ENCODE measurements at places on chromosomes 5 and 9. TPM values are rescaled to one million over a fixed set of nuclear protein-coding genes. Genes with fewer than 3 reads are reported as not detected.

DNA sequence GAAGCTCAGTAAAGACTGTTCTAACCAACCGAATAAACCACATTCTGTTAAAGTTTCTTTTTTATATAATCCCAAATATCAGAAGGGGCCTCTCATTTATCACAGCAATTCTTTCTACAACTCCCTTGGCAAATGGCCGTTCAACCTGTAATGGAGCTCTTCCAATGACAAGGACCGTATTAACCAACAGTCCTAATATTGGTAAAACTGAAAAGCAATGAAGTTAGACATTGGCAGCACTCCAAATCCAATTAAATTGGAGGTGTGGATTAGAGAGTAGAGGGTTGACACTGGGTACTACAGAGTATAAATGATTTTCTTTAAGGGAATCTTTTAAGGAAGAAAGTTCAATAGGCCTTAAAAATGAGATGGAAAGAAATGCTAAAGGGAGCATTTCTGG is 842 bp downstream of the TMED7 start:
- no peak for DNase-seq

DNA sequence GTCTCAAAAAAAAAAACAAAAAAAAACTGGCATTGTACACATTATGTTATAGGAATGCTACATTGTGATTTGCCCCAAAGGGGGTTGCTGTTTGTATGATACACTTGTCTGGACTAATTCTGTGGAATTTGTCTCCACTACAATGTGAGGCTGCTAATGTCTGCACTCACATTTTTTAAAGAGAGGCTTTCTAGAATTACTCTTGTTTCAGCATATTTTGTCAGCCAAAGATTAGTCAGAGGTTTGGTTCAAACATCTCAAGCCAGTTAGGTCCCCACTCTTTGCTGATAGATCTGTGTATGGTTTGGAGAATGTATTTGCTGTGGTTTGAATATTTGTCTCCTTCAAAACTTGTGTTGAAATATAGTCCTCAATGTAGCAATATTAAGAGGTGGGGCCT is 59.3 kb upstream of the ZNF169 start:
- DNase-seq = no peak

DNA sequence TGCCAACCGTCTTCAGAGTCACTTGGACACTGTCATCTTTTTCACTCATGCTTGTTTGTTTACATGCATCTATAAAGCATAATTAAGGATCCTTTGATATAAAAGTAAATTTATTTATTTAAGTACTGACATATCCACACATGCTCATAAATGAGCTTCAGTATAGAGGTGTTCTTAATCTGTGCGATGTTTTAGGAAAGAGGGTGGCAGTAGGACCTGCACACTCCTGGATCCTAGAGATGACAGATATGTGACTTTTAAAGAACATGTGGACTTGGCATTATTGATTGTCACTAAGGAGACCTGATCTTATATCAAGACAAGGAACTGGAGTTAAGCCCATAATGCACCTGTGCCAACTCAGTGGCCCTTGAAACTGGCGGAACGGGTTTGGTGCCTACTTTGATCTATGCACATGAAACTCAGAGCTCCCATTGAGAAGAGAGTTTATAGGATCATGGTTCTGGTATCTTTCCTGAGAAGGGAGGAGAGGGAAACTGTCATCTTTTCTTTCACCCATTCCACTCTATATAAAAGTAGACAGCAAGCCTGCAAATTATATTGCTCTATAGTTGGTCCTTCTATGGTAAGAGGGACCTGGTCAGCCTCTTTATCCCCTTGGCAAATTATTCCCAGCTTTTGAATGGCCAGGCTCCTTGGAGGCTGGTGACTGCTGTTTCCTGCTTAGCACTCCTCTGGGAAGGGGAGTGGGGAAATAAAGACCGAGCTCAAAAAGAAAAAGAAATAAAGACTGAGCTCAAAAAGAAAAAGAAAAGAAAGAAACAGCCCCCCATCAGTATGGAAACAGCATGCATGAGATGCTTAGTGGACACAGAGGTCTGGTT is 57.8 kb upstream of the LIFR start:
- no peak for DNase-seq

The CTNND2 gene
- not detected for total RNA-seq

The CAMK2A gene
- not detected for total RNA-seq

- DNase-seq = no peak
These were observed 30.3 kb downstream of the MELK start for GRCh38 chr9:36603006-36603405.

- DNase-seq = no peak
These were observed 17.2 kb downstream of the ENHO start for GRCh38 chr9:34505370-34506120.
